ENCODE measurements at places on chromosomes 6 and 20.

DNA sequence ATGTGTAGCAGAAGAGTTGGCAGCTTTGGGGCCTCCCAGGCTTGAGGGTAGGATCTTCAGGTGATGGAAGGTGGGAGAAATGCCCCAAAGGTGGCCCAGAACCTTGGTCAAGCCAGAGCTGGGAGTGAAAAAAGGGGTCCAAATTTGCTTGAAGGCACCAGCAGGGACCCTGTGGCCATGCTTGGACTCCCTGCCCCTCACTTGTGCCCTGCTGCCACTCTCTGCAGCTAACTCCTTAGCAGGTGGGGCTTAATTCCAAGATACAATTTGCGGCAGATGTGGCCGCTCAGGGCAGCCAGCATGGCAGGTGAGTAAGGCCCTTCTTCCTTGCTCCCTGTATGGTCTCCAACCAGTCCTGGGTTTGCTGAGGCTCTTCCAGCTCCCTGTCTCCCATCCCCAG lies 285.0 kb upstream of the RNF24 start:
- no peak for DNase-seq

DNA sequence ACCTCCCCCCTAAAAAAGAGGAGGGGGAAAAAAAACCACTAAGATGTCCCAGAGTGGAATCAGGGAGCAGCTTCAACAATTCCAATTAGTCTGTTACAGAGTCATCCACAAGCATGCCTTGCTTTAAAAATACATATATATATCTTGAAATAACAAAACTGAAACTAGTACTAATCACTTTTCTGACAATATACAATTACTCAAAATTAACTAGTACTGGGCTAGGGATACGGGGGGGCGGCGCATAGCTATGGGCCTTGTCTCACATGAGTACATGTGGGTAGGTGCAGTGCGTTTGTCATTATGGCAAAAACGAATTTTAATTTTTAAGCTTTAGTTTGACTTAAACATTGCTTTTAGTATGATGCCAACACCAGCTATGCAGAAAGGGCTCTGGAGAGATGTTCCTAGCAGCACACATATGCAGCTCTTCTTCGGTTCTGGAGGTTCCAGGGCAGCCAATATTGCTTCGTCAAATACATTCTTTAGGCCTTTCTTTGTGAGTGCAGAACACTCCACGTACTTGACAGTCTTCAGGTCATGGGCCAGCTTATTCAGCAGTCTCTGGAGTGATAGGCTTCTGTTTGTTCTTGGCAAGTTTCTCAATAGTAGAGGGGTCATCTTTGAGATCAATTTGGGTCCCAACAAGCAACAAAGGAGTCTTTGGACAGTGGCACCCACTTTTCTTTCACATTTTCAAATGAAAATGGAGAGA lies 38.8 kb downstream of the ITCH start:
- DNase-seq: no peak

DNA sequence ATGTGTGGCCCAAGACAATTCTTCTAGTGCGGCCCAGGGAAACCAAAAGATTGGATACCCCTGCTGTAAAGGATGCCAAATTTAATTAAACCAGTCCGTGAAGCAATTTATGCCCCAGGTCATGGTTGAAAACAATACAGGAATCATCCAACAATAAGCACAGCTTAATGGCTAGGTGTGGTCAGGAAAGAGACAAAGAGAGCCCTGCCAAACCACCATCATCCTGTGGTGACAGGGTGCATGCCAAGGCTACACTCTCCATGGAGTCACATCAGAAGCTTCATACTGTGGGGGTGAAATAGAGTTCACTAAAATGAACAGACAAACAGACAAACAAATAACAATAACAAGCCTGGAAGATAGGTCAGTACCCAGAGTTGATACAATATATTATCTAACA lies 62.7 kb downstream of the DZANK1 start:
- DNase-seq: no peak

- DNase-seq: no peak
These were observed 69.9 kb downstream of the ZBTB2 start for GRCh38 chr6:151321438-151321837.

DNA sequence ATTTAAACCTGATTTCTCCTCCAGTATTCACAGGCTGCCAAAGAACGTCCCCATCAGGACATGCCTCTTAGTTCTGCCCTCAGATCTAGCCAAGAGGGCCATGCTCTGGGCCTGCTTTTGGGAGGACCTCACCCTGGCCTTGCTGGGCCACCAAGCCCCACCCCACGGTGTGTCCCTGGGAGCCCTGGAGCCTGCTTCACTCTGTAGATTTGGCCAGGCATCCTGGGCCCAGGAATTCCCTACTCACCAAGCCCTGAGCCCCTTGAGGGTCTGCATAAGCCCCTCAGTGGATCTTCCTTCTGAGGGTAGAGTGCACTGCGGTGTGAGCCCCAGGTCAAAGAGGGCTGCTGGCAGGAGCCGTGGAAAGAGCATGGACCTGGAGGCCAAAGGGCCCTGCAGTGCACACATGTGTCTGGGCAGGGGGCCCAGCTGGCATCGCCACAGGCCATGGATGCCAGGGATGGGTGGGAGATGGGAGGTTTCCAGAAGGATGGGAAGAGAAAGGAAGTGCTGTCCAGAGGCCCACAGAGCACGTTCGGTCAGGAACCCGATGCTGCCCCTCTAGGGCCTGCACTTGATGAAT lies 98.0 kb downstream of the DACT2 start:
- no peak for DNase-seq

DNA sequence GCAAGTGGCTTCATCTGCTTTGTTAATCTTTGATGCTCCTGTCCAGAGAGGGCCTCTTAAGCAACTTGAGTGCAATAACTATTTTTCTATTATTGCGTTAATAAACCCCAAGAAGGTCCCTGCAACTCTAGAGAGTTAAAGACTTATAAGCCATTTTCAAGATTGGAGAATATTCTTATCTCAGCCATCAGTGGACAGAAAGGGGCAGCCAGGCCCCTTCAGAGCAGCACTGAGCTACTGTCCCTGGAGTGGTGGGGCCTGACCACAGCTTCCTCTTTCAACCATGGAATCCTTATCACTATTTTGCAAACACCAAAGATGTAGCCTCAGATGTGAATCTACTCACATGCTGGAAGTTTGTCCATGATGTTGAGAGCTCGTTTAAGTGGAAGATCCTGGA lies 2.8 kb upstream of the MAS1L start:
- DNase-seq: no peak

- DNase-seq: no peak
These were observed 837.6 kb downstream of the TBC1D32 start for GRCh38 chr6:120496661-120497060.

DNA sequence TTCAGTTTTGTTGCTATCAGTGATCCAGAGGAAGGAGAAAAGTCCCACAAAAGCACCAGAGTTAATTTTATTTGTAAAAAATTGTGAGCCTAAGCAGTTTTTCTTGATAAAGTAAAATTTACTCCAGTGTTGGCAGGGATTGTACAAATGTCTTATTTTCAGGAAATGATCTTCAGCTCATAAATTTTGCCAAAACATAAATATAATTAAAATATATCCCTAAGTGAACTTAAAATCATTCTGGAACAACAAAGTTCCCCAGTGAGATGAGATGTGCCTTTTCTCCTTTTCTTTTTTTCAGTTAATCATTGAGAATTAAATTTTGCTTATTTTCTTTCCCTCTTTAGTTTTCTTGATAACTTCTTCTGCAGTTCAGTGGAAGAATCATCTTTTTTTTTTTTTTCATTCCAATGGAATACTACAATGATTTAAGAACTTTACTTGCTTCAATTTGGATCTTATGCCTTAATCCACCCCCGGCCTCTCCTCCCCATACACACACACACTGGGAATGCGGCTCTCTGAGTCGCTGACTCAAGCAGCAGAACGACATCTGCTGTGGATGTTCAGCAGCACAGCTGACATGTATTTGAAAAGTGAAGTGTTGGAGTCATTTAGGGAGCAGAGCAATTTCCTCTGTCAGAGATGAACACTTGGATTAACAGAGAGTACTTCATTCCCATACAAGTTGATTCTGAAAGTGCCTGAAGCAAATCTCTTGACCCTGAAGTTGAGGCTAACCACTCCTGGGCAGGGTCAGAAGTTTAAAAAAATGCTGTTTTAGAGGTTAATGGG lies 27.7 kb upstream of the LAMA4 start:
- DNase-seq: peak; percentile 32

GRCh38 chr20:38806855-38807655 lies 1.6 kb downstream of the PPP1R16B start:
- DNase-seq: peak; percentile 36

DNA sequence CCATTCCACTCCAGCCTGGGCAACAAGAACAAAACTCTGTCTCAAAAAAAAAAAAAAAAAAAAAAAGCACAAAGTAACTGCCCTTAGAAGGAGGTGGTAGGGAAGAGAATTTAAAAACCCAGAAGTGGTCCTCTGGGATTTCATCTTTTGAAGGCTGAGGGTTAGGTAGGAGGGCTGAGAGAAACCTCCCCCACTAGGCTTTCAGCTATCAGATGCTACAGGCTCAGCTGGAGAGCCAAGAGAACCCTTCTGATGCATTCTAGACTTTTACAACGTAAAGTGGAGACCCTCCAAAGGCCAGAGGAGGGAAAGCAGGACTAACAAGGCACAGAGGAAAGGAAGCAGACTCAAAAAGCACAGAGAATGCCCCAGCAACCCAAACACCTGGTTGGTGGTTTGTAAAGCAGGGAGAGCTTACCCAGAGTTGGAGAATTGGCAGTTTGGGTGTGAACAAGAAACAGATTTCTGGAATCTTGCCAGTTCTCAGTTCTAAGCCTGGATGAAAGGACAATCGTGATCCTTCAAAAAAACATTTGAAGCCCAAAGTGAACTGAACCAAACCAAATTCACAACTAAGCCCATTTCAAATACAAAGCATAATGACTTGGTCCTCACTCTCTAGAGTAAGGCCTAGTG lies 23.2 kb upstream of the SPAG4 start:
- no peak for DNase-seq

DNA sequence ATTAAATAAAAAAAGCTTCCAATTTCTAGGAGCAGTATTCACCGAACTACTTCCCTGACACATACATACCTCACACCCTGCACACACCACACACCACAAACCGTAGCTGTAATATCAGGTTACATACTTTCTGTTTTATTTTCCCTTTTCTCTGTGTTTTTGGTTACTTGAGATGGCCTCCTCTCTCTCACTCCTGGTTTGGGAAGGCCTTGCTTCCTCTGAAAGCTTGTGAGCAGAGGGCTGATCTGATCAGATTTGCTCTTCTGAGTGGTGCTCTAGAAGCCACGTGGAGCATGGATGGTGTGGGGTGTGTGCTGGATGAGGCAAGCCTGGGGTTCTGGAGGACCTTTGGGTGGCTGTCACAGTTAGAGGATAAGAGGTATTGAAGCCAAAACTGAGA lies 20.9 kb downstream of the UTRN start:
- DNase-seq: no peak

- no peak for DNase-seq
These were observed 70.9 kb downstream of the UST start for GRCh38 chr6:148817689-148818088.

DNA sequence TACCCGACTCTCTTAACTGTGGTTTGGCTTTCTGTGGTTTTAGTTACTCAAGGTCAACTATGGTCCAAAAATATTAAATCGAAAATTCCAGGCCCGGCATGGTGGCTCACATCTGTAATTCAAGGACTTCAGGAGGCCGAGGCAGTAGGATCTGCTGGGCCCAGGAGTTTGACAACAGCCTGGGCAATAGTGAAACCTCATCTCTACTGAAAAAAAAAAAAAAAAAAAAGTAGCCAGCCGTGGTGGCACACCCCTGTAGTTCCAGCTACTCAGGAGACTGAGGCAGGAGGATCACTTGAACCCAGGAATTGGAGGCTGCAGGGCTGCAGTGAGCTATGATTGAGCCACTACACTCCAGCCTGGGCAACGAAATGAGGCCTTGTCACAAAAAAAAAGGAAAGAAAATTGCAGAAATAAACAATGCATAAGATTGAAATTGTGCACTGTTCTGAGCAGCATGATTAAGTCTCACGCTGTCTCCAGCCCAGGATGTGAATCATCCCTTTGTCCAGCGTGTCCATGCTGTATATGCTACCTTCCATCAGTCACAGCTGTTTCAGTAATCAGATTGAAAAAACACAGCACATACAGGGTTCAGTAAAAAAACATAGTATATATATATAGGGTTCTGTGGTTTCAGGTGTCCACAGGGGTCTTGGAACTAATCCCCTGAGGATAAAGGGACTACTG lies 40.7 kb downstream of the RGS17 start:
- DNase-seq: no peak

DNA sequence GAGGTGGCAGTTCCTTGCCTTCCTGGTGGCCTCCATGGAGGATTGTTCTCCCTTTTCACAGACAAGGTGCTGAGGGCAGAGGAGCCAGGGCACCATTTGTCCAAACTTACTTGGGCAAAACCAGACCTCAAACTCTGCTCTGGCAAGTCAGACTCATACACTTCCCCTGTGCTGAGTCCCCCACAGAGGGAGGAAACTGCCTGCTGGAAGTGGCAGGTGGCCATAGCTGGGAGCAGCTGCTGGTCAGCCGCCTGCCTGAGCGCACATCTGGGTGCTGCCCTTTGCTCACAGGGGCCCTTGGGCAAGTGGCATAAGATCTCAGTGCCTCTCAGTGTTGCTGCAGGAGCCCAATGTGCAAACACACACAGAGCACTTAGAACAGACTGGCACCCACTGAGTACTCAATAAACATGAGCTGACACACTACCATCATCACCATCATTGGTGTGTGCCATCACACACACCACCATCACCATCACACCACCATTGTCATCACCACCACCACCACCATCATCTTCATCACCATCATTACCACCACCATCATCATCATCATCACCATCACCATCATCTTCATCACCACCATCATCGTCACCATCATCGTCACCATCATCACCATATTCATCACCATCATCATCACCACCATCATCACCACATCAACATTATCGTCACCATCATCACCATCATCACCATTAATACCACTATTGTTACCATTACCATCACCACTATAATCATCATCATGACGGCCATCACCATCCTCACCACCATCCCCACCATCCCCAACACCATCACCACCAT lies 17.6 kb downstream of the NOL4L start:
- DNase-seq: no peak

DNA sequence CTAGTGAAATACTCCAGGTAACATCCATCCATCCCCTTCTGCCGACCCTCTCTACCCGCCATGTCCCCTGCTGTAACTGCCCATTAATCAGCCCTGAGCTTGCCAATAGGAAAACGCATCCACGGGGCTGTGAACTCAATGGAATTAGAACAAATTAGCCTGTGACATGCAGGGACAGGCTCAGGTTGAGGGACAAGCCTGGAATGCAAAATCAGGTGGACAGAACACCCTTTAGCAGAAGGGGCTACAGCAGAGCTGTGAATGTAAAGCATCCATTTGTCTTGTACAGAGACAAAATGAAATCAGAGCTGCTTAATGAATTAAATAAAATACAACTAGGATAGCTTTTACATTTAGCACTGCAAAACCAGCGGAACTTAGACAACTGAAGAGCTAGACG lies 187.3 kb upstream of the SASH1 start:
- DNase-seq: no peak

Measured in transverse colon (tissue), 4 donors.